ENCODE measurements at places on chromosomes 1 and 21.

DNA sequence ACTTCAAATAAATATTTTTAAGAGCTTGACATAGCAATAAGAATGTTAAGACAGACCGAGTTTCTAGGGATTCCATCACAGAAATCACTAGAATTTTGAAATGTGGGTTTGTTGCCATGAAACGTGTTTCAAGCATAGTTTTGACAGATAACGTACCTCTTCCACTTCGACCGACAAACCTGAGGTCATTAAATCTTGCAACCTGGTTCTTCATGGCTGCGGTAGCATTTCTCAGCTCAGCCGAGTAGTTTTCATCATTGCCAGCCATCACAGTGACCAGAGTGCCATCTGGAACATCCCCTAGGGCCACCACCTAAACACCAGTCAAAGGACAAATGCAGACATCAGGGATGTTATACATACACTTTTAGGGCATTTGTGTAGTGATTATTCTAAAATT lies 168.7 kb downstream of the RUNX1 start:
- no peak for DNase-seq

GRCh38 chr1:52059321-52059720 lies 3.2 kb downstream of the BTF3L4 start:
- no peak for DNase-seq

DNA sequence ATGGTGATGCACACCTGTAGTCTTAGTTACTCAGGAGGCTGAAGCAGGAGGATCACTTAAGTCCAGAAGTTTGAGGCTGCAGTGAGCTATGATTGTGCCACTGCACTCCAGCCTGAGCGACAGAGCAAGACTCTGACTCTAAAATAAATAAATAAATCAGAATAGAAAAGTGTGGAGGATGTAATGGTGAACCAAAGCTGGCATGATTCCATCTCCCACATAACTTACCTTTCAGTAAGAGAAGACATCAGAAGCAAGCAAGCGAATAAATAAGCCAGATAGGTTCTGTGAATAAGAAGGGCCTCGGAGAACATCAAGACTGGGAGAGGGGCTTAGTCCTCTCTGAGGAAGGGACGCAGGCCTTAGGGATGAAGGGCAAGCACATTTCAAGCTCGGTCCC lies 59.5 kb downstream of the TOMM20 start:
- DNase-seq, result no peak

- DNase-seq, result no peak
These were observed 839.4 kb upstream of the ADGRL4 start for GRCh38 chr1:79845936-79846335.

DNA sequence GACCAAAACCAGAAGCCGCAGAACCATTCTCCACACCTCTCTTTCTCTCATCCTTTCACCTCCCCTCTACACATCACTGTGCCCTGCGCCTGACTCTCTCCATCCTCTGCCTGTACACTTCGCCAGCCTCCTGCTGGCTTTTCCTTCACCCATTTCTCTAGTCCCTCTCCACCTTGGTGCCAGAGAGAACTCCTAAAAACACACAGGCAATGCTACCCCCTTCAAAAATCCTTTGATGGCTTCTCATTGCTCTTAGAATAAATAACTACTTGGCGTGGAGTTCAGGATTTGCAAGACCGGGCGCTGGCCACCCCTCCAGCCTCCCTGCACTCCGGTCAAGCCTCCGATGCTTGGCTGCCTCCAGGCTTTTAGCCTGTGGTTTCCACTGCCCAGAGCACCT lies 8.6 kb downstream of the CRABP2 start:
- no peak for DNase-seq

DNA sequence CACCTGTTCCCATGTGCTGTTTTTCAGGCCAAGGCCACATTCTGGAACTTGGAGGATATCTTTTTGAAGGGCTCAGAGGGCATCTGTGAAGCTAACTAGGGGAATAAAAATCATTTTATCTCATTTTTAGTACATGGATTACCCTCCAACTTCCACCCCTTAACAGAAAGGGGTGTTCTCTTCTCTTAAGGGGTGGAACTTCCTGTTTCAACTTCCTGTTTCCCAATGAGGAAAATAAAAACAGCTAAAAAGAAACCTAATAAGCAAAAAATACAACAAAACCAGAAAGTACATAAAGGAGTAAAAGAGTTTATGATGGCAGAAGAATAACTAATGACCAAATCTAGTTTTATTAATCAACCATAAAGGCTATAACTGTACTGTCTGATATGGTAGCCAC lies 24.8 kb upstream of the SLC22A15 start:
- no peak for DNase-seq

DNA sequence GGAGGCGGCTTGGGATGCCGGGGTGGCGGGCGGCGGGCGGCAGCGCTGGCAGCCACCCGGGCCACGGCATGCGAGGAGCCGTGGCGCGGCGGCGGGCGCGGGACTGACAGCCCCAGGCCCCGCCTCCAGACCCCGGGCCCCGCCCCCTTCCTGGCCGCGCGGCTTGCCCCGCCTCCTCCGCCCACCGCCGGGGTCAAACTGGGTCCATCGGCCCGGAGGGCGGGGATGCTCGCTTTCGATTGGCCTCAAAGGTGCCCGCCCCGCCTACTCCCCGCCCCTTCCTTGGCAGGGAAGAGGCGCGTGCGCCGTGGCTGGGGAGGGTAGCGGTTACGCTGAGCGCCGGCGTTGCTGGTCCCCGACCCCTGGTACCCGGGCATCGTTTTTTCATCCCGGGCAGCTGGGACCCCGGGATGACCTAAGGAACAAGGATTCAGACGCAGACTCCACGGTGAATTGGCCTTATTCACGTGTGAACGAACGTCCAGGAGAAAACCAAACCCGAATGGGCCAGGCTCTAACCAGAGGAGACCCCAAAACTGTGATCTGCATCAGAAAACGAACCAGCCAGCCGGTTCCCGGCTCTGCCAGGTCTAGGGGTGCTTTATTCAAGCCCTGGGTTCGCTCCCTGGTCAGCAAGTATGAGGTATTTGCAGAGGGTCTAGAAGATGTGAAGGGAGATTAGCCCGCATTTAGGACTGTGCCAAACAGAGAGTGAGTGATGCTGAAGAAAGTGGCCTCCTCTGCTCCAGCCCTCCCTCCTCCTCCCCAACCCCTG lies 117.2 kb upstream of the GUCA2B start:
- peak; percentile 98 for DNase-seq

DNA sequence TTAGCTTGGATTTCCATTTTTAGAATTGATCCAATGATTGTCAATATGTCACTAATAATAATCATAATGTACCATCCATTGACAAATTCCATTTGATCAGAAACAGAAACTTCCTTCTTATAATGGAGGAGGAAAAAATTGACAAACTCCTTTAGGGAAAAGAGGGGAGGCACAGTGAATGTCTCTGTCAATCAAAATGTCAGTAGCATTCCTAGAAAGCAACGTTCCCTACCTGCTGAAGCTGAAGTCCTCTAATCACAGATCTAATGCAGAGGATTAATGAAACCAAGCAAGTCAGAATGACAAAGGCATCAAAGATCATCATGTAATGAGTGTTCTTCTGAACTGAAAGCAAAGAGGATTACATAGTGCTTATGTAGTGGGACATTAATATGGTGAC lies 22.4 kb downstream of the MCOLN3 start:
- DNase-seq, result no peak

DNA sequence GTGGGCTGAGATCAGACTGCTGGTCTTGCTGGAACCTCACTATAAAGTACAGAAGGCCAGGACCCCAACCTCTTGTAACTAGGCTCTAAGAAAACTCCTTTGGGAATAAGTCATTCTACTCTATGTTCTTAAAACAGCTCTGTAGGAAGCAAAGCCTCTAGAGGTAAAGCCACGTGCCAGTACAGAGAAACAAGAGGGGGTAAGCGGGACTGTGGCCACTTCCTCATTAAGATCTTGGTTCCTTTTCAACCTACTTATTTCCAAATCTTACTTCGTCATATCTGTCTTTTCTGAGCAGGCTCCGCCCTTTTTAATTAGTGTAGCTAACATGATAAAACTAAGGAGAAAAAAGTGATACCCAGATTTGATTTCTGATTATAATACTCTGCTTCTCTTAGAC lies 3.8 kb downstream of the NCSTN start:
- DNase-seq, result no peak

GRCh38 chr1:8716238-8716637 lies 101.2 kb downstream of the RERE start:
- DNase-seq, result no peak

- DNase-seq, result no peak
These were observed 235.3 kb upstream of the DMRTA2 start for GRCh38 chr1:50658459-50659076.

GRCh38 chr1:35324486-35324885 lies 56.0 kb downstream of the ZMYM4 start:
- no peak for DNase-seq

DNA sequence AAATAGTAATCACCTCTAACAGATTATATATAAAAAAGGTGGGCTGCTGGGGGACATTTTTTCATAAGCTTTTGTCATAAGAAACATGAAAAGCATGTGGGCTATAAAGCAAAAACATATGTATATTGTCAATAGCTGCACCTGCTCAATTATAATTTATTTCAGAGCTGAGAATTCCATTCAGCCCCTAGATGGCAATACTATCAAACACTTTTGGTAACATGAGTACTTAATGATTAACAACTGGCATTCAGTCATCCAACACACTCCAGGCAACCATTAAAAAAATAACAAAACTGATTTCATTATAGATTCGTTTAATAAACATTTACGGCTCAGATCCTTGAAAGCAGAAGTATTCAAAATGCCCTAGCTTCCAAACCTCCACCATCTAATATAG lies 115.1 kb downstream of the KCTD3 start:
- no peak for DNase-seq

Measured in CD8-positive, alpha-beta T cell (primary cell).